ENCODE measurements at places on chromosomes 4 and X.

GRCh38 chr4:123997776-123998449 is 601.3 kb downstream of the SPRY1 start:
- no peak for DNase-seq

- no peak for DNase-seq
These were observed 61.8 kb downstream of the ZNF732 start for GRCh38 chr4:243426-243825.

DNA sequence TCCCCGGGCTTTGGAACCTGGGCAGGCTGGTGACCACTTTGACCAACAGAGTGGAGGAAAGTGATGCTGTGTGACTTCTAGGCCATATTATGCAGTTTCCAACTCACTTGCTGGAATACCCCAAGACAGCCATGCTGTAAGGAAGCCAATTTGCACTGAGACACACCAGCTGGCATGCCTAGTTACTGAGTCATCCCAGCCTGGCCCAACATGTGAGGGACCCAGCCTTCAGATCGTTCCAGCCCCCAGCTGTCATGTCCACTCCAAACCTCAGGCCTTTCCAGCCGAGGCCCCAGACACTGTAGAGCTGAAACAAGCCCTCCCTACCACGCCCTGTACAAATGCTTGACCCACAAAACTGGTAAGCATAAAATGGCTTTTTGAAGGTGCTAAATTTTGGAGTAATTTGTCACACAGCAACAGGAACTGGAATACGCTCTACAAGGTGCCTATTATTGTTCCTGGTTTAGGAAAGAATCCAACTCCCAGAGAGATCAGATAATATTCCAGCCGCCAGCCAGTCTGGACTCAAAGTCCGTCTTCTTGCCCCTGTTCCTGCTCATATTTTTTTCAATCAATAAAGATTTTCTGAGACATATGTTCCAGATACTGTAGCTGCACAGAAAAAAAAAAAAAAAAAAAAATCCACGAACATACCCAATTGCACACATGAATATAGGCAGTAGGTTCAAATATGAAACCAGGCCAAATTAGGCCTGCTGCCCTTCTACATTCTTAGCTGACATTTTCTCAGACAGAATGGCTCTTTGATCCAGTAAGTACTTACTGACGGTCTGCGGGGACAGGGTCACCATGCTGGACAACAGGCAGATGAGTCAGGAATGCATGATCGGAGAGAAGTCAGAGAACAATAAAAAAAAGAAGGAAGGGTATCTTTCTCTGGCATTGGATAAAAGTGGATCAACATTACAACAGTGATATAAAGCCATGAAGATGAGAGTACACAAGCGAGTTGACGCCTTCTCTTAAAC is 35.1 kb downstream of the SH3KBP1 start:
- no peak for DNase-seq

DNA sequence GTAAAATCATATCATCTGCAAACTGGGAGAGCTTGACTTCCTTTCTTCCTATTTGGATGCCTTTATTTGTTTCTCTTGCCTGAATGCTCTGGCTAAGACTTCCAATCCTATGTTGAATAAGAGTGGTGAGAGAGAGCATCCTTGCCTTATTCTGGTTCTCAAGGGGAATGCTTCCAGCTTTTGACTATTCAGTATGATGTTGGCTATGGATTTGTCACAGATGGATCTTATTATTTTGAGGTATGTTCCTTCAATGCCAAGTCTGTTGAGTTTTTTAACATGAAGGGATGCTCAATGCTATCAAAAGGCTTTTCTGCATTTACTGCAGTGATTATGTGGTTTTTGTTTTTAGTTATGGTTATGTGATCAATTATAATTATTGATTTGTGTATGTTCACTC is 2144.6 kb upstream of the TENM3 start:
- no peak for DNase-seq

GRCh38 chr4:145804116-145804515 is 124.2 kb downstream of the C4orf51 start:
- DNase-seq = peak; percentile 85

- DNase-seq = peak; percentile 88
These were observed 124.8 kb upstream of the SLIT2 start for GRCh38 chr4:20126906-20127305.

DNA sequence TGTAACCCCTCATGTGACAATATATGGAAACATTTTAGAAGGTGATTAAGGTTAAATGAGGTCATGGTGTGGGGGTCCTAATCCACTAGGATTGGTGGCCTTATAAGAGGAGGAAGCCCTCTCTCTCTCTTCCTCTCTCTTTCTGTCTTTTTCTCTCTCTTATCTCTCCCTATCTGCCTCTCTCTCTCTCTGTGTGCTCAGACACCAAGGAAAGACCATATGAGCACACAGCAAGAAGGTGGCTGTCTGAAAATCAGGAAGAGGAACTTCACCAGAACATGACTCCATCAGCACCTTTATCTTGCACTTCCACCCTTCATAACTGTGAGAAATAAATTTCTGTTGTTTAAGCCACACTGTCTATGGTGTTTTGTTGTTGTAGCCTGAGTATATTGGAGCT is 1472.2 kb downstream of the PCDH7 start:
- no peak for DNase-seq

- DNase-seq = no peak
These were observed 162.5 kb upstream of the GALNT7 start for GRCh38 chr4:173005912-173006633.

DNA sequence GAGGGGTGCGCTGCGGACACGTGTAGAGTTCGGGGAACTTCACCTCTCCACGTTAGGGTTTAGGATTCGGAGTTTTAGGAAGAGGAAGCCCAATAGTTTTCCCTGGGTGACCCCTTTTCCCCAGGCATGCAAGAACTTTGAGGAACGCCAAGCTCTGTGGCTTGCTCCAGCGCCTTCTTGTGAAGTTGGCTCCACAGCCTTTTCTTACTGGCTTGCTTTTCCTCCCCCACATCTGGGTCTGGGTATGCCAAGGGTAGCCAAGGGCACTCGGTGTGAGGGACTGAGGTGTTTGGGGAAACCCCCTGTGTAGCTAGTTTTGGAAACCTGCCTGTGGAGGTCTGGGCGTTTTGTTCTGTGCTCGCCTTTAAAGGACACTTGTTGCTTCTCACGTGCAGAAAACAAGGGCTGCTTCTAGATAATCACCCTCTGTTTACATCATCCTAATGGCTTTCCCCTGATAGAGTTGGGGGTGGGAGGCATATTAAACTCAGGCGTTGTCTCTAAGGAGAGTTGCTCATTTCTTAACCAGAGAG is 746 bp downstream of the EDNRA start:
- no peak for DNase-seq

All from HFFc6 (cell line).